ENCODE measurements at places on chromosomes 16 and 17.

DNA sequence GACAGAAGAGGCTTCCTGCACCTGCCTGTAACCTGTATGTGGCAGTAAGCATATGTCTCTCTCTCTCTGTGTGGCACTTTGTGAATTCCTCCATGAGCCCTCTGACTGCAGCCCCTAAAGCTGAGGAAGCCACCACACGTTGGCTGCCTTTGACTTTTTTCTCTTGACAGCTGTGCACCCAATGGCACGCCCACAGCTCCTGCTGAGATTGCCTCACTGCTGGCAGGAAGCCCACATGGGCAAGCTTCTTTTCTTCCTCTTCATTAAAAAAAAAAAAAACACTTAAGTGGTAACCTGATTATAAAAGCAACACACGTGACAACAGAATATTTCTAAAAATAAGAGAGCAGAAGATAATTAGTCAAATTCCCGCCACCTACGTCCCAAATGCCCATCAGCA, 34.0 kb upstream of the PIRT start:
- no peak for DNase-seq

- DNase-seq = no peak
Observed at GRCh38 chr16:81913222-81913621, 98.0 kb downstream of the SDR42E1 start.

DNA sequence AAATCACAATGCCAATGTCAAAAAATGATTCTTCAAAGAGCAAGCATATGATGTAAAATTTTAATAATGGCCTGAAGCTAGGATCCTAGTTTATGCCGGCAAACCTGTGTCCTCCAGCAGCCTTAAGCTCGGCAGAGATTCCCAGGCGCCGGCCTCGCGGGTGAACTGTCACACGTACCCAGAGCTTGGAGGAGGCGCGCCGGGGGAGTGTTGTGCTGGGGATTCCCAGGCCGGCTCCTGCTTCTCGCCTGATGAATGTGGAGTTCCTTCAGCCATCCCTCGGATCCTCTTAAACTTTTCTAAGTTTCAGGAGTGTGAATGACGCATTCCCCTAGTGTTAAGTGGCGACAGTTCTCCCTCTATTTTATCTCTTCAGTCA, 19.1 kb upstream of the NTN1 start:
- DNase-seq = no peak

GRCh38 chr16:69301187-69301586, 10.0 kb upstream of the VPS4A start:
- no peak for DNase-seq

- DNase-seq = no peak
Observed at GRCh38 chr17:69573396-69573795, 158.9 kb downstream of the MAP2K6 start.

DNA sequence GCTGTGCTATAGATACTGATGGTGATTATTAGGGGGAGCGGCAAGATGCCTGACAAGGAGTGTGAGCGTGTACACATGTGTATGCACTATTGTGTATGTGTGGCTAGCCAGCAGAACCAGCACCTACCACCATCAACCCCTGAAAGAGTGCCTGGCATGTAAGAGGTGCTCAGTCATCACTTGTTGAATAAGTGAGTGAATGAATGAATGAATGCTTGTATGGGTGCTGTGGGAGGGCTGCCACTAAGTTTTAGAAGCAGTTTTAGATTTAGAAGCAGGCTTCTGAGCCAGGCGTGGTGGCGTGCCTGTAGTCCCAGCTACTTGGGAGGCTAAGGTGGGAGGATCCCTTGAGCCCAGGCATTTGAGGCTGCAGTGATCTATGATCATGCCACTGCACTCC, 37.0 kb downstream of the RAB11FIP4 start:
- no peak for DNase-seq

GRCh38 chr17:37090941-37091340, 142.2 kb downstream of the AATF start:
- DNase-seq = no peak

DNA sequence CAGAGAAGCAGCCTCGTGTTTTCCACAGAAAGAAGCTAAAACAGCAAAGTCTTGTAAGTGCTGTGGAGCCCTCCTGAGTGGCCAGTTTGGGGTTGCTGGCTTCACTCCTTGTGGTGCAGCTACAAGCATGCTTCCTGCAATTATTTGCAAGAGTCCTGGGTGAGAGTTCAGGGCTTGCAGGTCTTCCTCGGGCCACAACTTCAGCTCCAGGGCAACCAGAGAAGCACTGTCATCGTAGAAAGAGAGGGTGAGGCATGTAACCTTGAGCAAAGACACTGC, 37.9 kb downstream of the SHISA6 start:
- no peak for DNase-seq

- no peak for DNase-seq
Observed at GRCh38 chr17:4772235-4772613, 538 bp downstream of the TM4SF5 start.

GRCh38 chr16:82972331-82972919, 345.7 kb downstream of the CDH13 start:
- DNase-seq = no peak

GRCh38 chr16:88772871-88773811, 11.9 kb downstream of the PIEZO1 start:
- no peak for DNase-seq

DNA sequence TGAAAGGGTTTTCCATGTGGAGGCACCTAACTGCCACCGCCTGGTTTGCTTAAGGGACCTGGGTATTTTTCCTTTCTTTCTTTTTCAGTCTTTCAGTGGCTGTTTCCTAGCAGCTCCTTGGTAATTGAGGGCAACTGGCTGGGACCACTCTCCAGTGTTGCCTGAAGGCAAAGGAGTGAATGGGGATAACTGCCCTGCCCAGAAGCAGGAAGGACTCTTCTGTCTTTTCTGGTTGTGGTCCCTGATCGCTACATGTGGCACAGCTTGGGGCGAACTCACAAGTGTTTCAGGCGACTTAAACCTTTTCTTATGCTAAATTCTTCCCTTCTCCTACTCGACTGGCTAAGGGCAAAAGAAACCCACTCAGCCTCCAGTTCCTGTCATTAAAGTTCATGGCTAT, 10.1 kb upstream of the TMEM98 start:
- no peak for DNase-seq

DNA sequence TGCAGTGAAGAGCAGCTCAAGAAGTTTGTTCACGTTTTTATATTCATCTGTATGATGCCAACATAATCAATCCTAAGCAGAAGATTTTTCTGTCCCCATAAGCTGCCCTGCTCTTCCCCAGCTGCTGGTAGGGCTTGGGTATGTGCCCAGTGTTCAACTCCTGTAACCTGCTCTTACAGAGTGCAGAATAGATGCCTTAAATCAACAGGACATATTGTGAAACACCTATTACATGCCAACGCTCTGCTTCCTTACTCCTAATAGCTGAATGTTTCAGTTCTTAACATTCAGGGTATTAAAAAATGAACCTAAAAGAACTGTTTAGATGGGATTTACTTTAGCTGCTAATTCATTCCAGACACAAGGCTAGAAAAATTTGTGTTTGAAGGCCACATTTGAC, 190.9 kb downstream of the HS3ST3A1 start:
- DNase-seq = no peak

DNA sequence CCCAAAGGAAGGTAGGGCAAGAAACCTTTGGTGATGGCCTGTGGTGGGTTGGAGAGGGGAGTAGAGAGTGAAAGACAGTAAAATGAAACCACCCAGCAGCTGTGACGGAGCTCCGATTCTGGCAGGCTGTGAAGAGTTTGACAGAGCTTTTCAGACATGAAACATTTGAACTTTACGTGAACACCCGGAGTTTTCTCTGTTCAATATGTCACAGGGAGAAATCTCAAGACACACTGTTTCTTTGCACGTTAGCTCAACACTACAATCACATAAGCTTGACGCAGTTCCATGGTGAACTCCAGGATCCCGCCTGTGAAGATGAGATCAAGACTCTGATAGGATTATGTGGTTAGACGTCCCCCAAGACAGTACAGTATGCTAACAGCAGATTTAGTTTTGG, 79.6 kb upstream of the CDH11 start:
- no peak for DNase-seq

- no peak for DNase-seq
Observed at GRCh38 chr16:25291580-25291979, 33.9 kb upstream of the ZKSCAN2 start.

DNA sequence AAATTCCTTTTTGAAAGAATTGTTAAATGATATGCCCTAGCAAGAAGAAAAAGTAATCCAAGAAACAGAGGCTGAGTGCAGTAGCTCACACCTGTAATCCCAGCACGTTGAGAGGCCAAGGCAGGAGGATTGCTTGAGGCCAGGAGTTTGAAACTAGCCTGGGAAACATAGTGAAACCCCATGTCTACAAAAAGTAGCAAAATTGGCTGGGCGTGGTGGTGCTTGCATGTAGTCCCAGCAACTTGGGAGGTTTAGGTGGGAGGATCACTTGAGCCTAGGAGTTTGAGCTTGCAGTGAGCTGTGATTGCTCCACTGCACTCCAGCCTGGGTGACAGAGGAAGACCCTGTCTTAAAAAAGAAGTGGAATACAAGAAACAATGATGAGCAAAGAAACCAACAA, 56.1 kb downstream of the NT5M start:
- DNase-seq = no peak

DNA sequence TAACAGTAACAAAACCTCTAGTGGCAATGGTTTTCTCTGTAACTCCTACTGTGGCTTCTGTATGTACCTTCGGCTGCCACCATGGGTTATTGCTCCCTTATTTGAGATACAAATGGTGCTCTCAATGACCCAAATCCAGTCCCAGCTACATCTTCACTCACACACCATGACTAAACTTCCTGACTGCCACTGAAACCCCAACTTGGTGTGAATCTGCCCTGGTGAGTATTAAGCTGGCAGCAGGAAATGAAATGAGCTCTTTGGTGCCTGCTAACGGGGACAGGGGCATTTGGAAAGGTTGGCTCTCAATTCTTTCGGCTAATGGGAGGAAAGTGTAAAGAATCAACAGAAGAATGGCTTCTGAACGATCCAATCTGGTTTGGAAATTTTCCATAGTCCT, 7.5 kb upstream of the SLC35B1 start:
- no peak for DNase-seq

DNA sequence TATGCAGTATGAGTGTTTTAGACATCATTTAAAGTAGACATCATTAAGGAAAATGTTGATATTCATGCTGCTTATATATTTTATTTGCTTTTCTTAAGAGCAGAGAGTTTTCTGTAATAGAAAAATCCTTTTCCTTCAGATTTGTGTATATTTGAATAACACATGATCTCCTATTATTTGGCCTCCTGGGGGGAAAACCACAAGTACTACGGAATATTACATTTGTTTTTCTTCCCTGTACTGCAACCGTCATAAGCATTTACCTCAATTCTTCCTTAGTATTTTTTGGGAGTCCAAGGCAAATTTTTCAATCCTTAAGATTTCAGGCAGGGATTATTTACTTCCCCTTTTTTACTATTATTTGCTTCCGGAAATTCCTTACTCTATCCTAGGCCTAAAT, 6.0 kb downstream of the RSPRY1 start:
- no peak for DNase-seq

DNA sequence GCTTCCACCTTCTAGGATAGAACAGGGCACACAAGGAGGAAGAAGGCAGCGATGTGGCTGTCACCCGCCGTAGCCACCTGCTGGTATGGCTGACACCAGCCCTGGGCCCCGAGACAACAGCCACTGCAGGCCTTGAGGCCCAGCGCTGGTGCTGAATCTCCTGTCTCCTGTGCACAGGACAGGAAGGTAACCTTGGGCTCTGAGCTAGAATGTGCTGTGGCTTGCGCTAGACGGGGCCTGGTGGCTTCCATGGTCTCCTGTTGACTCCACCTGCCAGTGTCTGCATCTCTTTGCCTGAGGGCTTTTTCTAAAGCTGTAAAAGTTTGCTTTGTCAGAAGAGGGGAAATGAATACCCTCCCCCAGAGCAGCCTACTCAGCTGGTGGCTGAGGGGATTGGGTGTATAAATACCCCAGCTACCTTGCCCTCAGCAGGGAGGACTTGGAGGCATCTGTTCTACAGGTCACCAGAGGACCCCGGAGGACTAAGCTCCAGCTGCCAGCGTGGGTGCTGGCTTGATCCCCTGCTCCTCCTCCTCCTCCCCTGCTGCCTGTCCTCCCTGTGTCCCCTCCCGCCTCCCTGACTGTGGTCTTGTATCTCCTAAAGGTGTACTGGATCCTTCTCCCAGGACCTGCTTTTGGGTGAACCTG, 76.1 kb upstream of the SDK2 start:
- DNase-seq = peak; percentile 3

DNA sequence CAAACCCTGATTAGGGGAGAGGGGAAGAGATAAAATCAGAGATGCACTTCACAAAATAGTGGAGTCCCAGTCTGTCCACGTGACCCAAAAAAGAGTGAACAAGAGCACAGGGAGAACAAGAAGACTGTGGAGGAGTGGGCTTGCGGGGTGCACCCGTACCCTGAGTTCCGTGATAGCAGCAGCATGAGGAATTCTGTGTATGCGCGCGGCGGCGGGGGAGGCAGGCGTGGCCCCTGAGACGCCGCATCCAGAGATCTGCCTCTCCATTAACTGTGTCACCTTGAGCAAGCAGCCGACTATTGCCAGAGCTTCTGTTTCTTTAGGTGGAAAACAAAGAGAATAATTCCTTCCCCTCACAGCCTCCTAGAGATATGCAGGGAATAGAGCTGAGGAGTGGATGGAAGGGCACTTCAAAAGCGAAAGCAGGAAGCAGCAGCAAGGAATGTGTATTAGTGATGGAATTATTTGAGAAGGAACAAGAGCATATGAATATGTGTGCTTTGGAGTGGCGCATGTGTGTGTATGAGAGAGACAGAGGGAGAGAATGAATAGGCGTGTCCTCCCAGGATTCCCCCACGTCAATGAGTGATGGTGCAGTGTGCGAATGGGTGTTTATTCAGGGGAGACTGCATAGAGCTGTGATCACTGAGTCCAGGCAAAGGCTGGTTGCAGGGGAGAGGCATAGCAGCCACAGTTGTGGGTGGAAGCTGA, 10.4 kb upstream of the SOX9 start:
- no peak for DNase-seq

- DNase-seq = no peak
Observed at GRCh38 chr17:41992576-41992975, 24.7 kb downstream of the DNAJC7 start.

All from activated CD8-positive, alpha-beta memory T cell treated with anti-CD3 and anti-CD28 coated beads for 1 hour (primary cell).